ENCODE measurements at places on chromosomes 12 and 14.

DNA sequence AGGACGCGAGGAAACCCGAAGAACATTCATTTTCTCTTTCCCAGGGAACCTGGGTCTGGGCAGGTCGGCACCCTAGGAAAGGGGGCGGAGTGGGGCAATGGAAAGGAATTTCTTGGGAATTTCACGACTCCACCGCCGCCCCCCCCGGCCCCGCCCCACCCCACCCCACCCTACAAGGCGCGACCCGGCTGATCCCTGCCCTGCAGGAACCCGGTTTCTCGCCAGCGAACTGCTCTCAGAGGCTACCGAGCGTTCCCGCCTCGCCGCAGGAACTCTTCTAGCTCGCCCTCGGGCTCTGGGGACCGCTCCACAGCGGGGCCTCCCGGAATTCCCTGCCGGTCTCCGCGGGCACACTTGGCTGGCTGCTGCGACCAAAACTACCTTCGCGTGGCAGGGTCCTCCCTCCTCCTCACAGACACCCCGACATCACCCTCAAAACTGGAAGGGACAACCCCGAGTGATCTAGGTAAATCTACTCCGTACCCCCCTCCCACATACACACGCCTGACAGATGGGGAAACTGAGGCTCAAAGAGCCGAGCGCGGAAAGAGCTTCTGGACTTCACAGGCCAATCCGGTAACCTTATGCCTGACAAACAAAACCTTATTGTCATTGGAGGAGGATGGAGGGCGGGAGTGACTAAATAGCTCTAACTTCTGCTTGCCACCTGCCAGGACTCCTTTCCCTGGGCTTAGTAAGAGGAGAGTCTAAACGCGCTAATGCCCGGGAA, 785 bp upstream of the ACTN1 start:
- no peak for DNase-seq

DNA sequence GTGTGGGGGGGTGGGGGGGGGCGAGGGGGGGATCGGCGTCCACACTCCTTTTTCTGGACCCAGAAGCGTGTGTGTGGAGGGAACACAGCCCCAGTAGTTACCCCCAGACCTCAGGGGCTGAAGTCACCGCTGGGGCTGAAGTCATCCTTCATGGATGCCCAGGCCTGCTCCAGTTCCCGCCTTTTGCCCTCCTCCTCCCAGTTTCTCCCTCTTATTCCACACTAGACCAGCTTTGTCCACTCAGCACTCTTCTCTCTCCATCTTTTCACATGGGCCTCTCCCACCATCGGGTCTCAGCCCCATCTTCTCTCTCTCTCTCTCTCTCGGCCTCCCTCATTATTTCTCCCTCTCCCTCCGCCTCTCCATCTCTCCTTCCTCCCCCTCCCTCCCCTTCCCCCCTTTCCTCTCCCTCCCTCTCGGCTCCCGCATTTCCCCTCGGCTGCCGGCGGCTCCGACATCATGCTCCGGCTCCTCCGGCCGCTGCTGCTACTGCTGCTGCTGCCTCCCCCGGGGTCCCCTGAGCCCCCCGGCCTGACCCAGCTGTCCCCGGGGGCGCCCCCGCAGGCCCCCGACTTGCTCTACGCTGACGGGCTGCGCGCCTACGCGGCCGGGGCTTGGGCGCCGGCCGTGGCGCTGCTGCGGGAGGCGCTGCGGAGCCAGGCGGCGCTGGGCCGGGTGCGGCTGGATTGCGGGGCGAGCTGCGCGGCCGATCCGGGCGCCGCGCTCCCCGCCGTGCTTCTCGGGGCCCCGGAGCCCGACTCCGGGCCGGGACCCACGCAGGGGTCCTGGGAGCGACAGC, at the start of gene P3H3:
Gene P3H3, plus strand, starts transcription at position 426 of the 799 bp plus-strand sequence. Its CDS starts 34 bp downstream, at position 460.
- no peak for DNase-seq

GRCh38 chr12:6066651-6067050, 57.8 kb downstream of the VWF start:
- DNase-seq, result no peak

GRCh38 chr12:120109570-120110267, 6.8 kb downstream of the RAB35 start:
- no peak for DNase-seq

- DNase-seq, result no peak
These were observed at the start of gene FAR2 for GRCh38 chr12:29148911-29149690. Gene FAR2 (plus strand): TSS chr12:29149278. CDS start chr12:29270450, 121,172 bp downstream.

DNA sequence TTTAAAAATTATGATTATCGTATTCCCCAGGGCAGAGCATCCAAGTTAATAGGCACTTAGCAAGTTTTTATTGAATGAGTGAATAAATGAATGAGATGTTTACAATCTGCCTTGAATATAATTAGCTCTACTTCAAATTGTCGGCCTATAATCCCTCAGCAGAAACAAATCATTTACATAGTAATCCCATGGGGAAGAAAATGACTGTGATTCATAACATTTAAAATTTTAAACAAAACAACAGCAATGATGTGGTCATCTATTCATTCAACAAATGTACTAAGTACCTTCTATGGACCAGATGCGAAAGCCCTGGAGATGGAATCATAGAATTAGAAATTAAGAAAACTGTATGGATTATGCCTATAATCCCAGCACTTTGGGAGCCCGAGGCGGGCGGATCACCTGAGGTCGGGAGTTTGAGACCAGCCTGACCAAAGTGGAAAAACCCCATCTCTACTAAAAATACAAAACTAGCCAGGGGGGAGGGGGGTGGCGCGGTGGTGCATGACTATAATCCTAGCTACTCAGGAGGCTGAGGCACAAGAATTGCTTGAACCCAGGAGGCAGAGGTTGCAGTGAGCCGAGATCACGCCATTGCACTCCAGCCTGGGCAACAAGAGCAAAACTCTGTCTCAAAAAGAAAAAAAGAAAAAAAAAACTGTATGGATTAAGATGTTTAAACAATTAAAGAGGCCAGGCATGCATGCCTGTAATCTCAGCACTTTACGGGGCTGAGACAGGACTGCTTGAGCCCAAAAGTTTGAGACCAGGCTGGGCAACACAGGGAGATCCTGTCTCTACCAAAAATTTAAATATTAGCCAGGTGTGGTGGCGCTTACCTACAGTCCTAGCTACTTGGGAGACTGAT, 17.7 kb upstream of the MDM2 start:
- DNase-seq, result no peak

DNA sequence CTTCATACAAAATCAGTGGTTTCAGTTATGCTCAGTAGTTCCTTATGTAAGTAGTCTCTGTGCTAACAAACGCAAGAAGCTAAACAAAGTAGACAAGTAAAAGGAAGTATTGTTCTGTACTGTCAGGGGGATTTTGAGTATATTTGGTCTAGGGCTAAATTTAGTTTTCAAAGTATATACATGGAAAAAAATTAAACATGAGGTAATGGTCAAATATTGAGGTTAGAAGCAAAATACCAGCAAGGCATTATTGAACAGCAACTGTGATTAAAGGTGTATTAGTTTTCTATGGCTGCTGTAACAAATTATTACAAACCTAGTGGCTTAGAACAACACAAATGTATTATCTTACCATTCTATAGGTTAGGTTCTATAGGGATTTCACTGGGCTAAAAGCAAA, 18.8 kb downstream of the GNG2 start:
- DNase-seq, result no peak

- no peak for DNase-seq
These were observed 49.9 kb downstream of the LRRC74A start for GRCh38 chr14:76876076-76876475.

DNA sequence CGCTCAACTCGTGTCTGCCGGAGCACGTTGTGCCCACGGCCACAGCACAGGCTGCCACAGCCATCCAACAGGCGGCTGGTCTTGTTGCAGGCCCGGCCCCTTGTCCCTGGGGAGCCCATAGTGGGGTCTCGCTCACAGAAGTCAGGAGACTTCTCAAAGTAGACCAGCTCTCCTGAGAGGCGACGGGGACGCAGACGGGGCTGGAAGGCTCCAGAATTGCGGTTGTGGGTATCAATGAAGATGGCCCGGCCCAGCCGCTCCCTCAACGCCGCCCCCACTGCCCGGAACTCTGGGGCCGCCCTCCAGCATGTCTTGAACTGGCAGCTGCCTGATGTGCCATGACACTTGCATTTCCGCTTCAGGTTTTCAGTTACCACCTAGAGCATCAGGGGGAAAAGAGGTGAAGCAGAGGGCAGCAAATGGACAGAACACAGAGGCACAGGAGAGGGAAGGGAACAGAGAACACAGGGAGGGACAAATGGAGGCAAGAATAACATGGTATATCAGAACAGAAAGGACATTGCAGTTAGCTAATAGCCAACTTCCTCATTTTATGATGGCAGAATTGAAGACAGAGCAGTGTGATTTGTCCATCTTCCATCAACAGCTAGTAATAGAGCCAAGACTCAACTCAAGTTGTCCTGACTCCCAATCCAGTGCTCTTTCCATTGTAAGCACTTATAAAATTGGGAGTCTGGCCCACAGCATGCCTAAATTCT, 5.2 kb downstream of the WNT10B start:
- DNase-seq, result no peak

- DNase-seq, result no peak
These were observed 39.2 kb upstream of the P2RX7 start for GRCh38 chr12:121093487-121093891.

DNA sequence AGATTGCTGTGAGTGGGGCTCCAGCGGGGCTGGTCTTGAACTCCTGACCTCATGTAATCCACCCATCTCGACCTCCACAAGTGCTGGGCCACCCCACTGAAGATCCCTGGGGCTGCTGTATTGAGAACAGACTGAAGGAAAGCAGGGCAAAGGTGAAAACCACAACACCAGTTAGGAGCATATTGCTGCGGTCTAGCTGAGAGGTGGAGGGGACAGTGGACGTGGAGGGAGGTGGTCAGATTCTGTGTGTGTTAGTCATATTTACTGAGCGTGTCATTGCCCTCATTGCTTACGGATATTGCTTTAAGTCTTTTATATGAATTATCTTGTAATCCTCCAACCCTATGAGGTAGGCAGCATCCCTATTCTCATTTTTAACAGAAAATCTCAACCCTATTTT, 69.0 kb upstream of the OVCH1 start:
- no peak for DNase-seq
